Suppressor macrophage (primary cell): ENCODE measurements at places on chromosomes 1 and 21.

DNA sequence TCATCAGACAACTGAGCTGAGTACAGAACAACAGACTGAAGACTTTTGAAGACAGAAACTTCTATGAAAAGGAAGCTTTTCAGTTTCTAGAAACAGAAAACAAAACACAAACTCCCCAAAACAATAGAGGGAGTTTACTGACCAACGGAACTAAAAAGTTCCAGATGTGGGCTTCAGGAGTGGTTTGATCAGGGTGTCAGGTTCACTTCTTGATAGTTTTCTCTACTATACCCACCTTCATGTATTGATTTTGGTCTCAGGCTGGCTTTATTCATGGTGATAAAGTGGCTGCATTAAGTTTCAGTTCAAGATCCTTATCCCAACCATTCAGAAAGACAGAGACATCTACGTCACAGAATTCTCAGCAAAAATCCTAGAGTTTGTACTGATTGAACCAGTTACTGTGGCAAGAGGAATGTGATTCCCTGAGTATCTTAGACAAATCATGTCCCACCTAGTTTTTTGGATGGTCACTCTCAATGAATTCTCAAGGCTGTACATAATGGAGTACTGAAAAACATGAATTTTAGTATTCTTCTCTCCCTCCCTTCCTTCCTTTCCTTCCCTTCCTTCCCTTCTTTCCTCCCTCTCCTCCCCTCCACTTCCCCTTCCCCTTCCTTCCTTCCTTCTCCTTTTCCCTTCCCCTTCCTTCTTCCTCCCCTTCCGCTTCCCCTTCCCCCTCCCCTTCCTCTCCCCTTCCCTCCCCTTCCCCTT is 680.5 kb downstream of the PTPRU start:
- no peak for DNase-seq

DNA sequence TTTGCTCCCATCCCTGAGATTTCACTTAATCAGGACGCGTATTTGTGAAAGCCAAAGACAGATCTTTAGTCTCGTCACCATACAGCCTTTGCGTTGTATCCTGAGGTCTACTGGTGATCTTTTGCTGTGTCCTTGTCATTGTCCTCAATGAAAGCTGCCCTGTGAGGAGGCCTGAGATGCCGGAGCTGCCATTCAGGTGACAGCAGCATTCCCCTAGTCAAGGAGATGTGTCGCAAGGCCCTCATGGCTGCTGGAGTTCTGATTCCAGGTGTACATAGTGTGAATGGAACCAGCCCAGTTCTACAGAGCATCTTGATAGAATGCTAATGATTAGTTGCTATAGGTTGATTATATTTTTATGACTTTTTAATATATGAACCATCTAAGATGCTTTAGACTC is 24.1 kb downstream of the TTF2 start:
- DNase-seq: no peak

GRCh38 chr1:200131551-200132125 is 104.1 kb downstream of the NR5A2 start:
- no peak for DNase-seq

DNA sequence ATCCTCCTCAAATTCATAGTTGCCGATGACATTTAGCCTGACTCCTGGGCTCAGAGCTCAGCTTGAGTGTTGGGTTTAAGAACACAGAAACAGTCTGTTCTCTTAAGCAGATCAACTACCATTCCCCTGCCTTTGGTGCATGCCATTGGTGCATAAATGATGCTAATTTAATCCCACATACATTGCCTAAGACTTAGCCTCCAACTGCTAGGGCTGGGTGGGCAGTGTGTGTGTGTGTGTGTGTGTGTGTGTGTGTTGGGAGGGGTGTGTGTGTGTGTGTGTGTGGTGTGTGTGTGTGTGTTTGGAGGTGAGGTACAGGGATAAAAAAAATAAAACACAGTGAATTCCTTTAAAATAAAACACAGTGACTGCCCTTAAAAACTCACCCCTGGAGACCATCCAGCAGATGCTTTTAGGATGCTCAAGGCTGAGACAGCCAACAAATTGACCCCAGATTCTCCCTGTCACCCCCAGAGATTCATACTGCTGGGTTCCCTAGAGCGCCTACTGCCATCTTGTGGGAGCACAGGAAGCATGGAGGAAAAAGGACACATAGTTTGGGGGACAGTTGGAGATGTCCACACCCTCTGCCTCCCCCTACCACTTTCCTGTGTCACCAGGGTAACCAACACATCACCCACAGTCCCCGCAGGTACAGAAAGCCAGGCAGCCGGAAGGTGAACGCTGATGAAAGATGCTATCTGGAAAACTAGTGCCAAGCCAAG is 30.6 kb downstream of the KLHDC7A start:
- DNase-seq: no peak

DNA sequence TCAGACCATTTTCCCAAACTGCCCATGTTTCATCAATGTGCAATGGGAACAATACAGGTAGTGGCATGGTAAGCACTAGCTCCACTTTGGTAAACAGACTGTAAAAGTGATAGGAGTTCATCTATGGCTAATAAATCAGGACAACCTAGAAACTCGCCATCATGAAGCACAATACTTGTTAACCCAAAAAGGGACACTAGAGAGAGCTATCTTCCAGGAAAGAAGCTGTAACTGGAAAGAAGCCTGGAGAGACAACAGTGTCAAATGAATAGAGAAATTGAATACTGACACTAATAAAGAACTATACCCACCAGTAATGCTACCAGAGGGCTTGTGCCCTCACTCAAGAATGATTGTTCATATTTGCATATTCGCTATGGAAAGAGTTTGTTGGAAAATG is 164.7 kb upstream of the RGS18 start:
- peak; percentile 30 for DNase-seq

DNA sequence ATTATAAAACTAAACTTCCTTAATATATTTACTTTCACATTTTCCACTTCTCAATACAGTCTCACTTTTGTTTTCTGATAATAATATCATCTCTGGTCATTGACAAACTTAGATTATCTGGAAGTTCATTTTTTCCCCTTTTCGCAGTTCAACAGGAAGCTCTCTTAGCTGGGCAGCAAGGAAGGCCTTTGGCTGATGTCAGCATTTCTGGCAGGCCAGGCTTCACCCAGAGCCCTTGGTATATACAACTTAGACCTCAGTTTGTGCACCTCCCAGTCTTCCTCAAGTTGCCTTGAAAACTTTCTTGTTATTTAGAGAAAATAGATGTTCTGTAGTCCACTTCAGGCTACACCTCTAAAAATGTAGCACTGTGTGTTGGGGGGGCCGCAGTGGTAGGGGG is 1103.6 kb downstream of the AMY1C start:
- DNase-seq: no peak

DNA sequence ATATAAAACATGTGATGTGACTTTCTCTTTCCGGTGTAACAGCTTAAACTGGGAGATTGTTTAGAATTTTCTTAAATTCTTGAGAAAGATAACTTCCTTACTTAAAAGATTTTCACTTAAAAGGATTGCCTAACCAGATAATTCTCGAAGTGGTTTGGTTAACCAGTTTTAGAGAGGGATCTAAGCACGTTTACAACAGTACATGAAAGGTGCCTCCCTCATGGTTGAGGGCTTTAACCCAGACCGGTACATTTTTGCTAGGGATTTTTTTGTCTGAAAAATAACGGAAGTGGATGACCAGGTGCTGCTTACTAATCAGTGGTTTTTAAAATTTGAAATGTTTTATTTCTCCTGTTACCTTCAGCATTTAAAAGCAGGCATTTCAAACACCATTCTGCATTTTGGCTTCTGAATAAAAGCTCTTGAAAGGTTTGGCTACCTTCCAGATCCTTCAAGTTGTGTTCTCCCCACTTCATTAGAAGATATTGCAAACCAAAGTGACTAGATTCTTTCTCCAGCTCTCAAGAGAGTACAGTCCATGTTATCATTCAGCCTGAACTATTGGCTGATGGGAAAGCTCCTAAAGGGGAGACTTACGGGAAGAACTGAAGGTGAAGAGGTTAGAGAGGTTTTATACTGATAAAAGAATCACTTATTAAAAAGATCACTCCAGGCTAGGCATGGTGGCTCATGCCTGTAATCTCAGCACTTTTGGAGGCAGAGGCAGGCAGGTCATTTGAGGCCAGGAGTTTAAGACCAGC is 12.8 kb downstream of the S100PBP start:
- DNase-seq: no peak
